Amniotic epithelial cell (primary cell): ENCODE measurements at places on chromosomes 13 and 19.

DNA sequence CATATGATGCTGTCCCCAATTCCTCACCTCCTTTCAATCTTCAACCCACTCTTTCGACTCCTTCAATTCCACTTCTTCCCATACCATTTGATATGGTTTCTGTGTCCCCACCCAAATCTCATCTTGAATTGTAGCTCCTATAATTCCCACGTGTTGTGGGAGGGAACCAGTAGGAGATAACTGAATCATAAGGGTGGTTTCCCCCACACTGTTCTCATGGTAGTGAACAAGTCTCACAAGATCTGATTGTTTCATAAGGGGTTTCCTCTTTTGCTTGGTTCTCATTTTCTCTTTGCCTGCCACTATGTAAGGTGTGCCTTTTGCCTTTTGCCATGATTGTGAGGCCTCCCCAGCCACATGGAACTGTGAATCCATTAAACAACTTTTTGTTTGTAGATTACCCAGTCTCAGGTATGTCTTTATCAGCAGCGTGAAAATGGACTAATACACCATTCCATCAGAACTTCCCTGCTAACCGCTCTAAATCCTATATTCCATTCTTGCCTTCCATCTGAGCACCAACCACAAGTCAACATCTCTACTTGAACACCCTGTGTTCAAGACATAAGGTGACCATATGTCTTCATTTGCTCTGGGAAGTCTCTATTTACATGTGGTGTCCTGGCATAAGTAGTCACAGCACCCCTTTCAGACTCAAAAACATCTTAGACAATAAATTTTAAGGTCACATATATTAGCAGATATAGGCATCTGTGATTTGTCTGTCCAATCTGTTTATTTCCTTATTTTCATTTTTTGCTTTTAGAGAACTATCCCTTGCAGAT lies 122.9 kb downstream of the TSHZ3 start:
- no peak for DNase-seq

- DNase-seq, result no peak
These were observed 175.9 kb downstream of the IRS2 start for GRCh38 chr13:109610517-109610916.

- DNase-seq, result no peak
These were observed 5.0 kb upstream of the ONECUT3 start for GRCh38 chr19:1748115-1748872.

GRCh38 chr19:45499196-45500180 lies 1.2 kb downstream of the PPM1N start:
- no peak for DNase-seq

- DNase-seq, result no peak
These were observed 22.0 kb downstream of the SIN3B start for GRCh38 chr19:16851031-16851712.

DNA sequence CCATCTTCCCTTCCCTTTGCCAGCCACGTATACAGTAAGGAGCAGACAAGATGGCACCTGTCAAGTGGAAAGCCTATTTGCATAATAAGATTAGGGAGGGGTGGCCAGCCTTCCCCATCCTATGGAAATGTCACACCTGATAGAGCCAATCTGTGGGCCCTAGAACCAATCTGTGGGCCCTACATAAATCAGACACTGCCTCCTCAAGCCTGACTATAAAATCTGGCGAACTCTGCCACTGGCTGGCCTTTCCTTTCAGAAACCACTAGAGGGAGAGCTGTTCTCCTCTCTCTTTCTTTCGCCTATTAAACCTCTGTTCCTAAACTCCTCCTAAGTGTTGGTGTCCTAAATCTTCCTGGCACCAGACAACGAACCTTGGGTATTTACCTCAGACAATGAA lies 231.5 kb upstream of the KLHL1 start:
- DNase-seq, result no peak

GRCh38 chr13:49641801-49642291 lies 13.5 kb downstream of the ARL11 start:
- peak; percentile 92 for DNase-seq

DNA sequence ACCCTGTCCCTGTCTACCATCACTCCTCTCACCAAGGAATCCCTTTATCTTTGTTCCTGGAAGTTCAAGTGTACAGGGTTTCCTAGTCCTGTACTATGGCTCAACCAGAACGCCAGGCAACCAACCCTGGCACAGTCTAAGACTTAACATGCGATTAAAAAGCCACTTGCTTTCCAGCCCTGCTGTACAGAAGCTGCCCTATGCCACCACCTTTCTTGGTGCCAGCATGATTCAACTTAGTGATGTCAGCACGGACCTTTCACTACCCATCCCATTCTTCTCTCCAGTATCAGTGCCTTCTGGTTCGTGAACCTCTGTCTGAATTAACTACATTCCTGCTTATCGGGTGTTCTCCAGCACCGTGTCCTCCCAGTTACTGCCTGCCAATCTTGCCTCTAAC lies 151.1 kb downstream of the KLF12 start:
- DNase-seq, result peak; percentile 10
